ENCODE measurements at places on chromosomes 2 and 18.

DNA sequence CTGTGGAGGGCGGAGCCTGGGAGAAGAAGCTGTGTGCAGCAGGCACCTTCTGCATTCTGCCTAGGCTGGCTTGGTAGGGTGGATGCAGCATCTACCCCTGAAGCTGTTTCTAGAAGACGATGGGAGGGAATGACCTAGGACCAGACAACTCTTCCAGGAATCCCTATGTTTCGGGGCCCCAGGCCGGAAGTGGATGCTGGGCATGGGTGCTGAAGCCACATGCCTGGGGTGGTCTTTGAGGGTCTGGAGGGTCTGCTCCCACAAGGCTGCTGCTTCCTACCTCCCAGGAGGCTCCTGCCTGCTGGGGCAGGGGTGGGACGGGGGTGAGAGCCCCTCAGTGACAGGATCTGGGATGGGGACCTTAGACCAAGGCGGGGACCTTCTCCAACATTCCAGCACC lies 61.0 kb downstream of the CIB4 start:
- no peak for DNase-seq

GRCh38 chr2:10971888-10972260 lies 60.1 kb downstream of the KCNF1 start:
- DNase-seq = no peak

- no peak for DNase-seq
These were observed 66.6 kb downstream of the CTIF start for GRCh38 chr18:48605408-48605845.

GRCh38 chr2:222882484-222882928 lies 21.7 kb downstream of the ACSL3 start:
- no peak for DNase-seq

GRCh38 chr18:62336618-62337017 lies 11.5 kb downstream of the TNFRSF11A start:
- DNase-seq = no peak

GRCh38 chr2:215811003-215811402 lies 202.3 kb downstream of the MREG start:
- no peak for DNase-seq

DNA sequence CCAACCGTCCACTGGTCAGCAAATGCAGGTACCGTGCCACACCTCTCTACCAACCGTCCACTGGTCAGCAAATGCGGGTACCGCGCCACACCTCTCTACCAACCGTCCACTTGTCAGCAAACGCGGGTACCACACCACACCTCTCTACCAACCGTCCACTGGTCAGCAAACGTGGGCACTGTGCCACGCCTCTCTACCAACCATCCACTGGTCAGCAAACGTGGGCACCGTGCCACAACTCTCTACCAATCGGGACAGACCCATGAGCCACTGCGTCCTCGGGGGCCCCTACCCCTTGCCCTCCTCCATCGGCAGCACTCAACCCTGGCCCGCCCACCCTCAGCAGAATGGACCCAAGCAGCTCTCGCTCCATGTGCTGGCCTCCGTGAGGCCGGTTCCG lies 226.4 kb upstream of the SALL3 start:
- DNase-seq = no peak

DNA sequence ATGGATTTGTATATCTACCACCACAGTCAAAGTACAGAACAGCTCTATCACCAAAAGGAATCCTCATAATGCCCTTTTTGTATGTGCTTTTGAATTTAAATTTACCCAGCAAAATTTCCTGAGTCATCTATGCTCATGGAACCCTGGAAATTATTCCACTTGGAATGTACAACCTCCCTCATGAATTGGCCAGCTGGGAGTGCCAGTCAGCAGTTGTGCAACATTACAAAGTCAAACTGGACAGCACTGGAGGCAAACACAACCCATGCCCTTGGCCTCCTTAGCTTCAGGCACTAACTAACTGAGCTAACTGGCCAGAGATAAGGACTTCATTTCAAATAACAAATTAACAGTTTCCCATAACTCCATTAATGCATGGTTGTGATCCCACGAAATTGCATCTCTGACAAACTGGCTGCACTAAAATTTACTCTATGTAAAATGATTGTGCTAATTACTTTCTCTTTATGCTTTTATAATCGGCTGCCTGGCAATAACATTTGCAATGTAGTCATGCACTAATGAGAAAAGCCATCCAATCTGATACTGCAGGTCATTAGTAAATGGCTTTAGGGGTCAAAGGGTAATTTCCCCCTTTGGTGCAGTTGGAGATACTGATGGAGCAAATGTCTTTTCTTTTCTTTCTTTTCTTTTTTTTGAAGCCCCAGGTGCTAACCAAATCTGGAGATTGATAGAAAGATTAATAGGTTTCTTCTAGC lies 270.5 kb downstream of the ACTR3 start:
- no peak for DNase-seq

GRCh38 chr18:1015777-1016176 lies 111.1 kb downstream of the ADCYAP1 start:
- DNase-seq = no peak

GRCh38 chr18:79991494-79991893 lies 3.1 kb upstream of the TXNL4A start:
- DNase-seq = no peak

DNA sequence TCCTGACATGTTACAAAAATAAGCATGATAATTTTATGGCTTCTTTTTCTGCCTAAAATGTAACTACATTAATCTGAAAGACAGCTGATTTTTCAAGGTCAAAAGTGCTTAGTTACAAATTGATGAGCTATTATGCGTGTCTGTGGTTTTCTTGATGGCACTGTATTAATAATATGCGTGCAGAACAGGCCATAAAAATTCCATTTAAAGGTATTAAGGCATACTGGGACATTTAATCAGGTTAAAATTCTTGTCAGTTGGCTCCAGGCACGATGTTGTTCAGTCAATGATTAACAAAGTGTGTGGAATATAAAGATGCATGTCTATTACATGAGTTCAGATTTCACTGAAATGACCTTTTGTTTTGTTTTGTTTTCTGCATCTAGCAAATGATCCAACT lies 420.1 kb upstream of the ZNF804A start:
- no peak for DNase-seq

DNA sequence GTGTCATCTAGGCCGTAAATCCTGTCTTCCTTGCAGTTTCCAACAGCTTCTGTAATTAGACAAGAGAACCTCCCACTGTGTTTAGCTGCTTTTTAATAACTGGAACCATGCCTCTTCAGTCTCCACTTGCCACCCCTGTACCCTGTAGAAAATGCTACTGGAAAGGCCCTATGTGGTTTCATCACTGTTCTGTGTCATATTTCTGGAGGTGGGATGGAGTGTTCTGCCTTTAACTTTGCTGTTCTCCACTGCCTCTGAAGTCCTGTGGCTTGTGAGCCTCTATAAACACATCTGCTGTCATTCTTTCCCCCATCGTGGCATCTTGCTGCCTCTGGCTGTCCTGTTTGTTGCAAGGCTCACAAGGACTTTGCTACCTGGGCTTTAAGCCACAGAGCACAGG lies 17.9 kb downstream of the MGAT5 start:
- DNase-seq = no peak

DNA sequence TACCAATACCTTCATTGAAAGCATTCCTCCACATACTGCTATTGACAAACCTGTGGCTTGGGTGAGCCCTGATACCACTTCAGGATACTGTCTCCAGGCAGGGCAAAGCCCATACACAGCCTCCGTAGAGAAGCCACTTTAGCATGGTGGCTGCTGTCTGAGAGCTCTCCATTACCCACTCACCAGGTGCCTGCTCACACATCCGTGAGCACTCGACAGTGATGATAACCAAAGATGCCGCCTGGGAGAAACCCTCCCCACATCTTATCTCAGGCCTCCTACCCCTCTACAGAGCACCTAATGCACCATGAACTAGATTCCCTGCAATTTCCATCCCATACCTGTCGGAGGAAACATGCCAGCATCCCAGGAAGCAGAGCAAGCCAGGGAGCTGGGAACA lies 57.6 kb upstream of the KLHL29 start:
- DNase-seq = no peak

- DNase-seq = no peak
These were observed 25.7 kb upstream of the THOC1 start for GRCh38 chr18:293536-293935.

DNA sequence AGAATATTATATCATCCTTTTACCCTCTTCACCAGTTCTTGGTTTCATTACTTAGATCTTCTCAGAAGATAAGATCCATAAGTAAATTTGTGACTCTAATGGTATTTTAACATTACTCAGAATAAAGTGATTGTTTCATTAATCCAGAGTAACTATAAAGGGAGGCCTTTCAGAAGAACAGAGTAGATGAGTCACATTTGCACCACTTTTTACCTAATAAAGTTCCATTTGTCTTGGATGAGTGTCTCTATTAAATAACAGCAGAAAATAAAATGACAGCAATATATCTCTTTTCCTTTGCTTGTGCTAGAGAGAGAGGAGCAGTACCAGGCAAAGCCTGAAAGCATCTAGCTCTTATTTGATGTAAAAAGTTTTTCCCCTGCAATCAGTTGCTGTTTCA lies 926.5 kb upstream of the CNTNAP5 start:
- DNase-seq = no peak

- DNase-seq = no peak
These were observed 683.4 kb upstream of the FSHR start for GRCh38 chr2:49837561-49838293.

DNA sequence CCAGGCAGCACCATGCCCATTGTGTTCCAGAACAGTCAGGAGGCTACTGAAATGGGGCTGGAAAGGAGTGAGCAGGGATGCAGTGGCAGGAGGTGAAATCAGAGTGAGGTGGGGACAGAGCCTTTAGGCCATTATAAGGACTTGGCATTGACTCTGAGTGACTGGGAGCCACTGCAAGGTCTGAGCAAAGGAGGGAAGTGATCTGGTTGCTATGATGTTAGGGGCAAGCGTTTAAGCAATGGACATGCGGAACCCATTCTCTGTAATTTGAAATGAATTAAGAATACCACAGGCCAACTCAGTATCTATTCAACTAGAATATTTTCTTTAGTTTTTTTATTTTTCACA lies 98.2 kb downstream of the DPP4 start:
- no peak for DNase-seq

- no peak for DNase-seq
These were observed 1.0 kb upstream of the BMPR2 start for GRCh38 chr2:202375033-202375608.

DNA sequence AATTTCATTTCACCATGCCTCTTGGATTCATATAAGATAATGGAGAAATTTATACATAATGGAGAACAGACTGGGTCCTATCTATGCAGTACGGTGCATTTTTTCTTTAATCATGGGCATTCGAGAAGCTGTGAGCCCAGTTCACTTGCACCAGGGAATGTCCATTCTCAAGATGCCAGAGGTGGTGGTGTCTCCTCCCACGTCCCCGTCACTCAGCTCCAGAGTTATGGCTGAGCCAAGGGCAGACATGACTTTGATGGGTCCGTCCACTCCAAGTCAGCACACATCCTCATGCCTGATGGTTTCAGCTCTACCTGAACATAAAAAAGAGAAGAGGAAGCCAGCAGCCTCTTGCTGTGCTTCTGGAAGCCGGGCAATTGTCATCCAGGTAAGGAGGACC lies 42.1 kb upstream of the CREG2 start:
- no peak for DNase-seq

DNA sequence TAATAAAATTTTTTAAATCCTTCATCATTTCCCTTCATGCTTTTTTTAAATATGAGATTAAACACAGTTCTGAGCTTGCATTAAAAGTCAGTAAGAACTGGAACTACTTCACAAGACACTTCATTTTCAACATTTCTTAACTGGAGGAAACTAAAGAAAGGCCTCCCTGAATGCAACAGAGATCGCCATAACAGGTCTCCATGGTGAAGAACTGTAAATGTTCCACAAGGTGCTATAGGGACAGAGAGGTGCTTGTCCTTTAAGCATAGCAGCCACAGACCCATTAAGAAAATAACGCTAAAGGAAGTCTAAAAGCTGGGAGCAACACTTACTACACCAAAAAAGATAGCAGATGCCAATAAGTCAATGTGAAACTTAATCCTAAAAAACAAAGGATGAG lies 8.5 kb downstream of the STAM2 start:
- DNase-seq = no peak

GRCh38 chr2:64398516-64399129 lies 55.3 kb upstream of the LGALSL start:
- DNase-seq = no peak

GRCh38 chr2:67476809-67477790 lies 80.0 kb downstream of the ETAA1 start:
- DNase-seq = peak; percentile 40

GRCh38 chr2:237692601-237693290 lies 65.4 kb downstream of the LRRFIP1 start:
- no peak for DNase-seq

GRCh38 chr2:126796931-126797621 lies 101.6 kb upstream of the TEX51 start:
- DNase-seq = no peak

GRCh38 chr2:230218421-230218820 lies 1.4 kb downstream of the SP110 start:
- DNase-seq = no peak

DNA sequence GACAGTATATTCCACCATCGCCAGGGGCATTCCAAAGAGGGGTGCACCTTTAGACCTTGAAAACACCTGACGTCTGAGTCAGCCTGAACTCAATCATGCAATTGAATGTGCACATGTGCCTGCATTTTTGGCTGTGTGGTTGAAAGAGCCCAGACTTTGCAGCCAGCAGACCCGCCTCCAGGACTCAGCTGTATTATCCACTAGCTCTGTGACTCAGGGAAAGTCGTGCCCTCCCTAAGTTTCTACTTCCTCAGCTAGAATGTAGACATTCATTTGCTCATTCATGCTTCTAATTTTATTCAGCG lies 94.2 kb downstream of the LRRC30 start:
- DNase-seq = no peak

GRCh38 chr2:1612391-1613077 lies 131.8 kb downstream of the PXDN start:
- no peak for DNase-seq

DNA sequence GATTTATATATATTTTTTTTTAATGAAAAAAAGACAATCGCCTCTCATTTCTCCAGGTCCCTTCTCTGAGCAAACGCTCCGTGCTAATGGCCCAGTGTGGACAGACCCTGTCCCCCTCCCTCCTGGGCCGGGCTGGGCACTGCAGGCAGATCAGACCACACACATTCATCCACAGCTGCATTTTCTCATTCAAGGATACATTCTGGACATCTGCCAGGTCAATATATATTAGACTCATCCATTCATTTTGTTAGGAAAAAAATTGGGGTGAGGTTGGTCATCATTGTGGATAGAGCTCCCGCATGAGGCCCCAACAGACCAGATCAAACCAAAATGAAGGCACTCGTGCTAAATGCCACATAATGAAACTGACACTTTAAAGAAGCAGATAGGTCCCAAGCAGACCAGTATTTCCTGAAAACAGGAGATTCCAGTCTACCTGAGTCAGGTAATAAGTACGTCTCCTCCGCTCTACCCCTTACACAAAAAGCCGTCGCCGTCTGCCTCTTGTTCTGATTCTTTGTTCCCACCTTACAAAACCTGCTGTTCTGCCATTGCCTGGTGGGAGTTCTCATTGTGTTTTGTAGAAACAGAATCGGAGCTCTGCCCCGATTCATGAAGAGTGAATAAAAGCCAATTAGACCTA lies 15.4 kb upstream of the OTOS start:
- DNase-seq = no peak

GRCh38 chr18:62088156-62088555 lies 98.7 kb downstream of the PIGN start:
- DNase-seq = no peak

All from T-helper 2 cell (primary cell).